ENCODE measurements at places on chromosomes 1 and 21.

DNA sequence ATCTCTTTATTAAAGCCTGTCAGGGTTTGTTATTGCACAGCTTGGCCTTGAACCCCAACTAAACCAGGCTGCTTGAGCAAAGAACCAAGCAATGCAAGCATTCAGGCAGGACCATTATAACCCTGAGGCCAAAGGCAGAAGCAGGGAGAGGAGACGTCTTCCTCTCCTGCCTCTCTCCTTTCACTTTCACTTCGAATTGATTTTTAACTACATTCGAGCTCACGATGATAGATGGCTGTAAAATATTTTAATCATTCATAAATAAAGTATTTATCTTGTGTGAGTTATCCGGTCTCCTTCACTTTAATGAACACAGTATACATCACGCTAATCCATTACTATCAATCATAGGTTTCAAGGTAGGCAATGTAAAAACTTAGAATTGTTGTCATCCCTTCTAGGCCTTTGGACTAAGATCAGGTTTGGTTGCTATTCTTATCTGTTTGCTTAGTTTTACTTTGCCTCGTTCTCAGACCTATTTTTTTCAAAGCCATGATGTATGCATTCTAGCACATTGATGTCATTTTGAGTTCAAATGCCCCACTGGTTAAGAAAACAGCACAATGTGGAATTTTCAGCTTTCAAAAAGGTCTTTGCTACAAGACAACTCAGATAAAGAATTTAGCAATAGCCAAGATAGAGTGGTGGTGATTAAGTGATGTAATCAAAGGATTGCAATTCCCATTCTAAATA lies 480.2 kb upstream of the RUNX1 start:
- no peaks in the 10 kb centered on the region for H3K36me3 ChIP-seq
- peak; percentile 79 for DNase-seq
- peak overlapping the region; percentile 72 for H3K4me3 ChIP-seq
- peak overlapping the region; percentile 73 for H3K27ac ChIP-seq

- no peaks in the 10 kb centered on the region for H3K4me1 ChIP-seq
- H3K4me3 ChIP-seq, result no peak overlapping the region
- no peak overlapping the region for H3K27ac ChIP-seq
- no peaks in the 10 kb centered on the region for H3K36me3 ChIP-seq
Measured at GRCh38 chr21:27157097-27157496, 190.2 kb upstream of the ADAMTS5 start.

DNA sequence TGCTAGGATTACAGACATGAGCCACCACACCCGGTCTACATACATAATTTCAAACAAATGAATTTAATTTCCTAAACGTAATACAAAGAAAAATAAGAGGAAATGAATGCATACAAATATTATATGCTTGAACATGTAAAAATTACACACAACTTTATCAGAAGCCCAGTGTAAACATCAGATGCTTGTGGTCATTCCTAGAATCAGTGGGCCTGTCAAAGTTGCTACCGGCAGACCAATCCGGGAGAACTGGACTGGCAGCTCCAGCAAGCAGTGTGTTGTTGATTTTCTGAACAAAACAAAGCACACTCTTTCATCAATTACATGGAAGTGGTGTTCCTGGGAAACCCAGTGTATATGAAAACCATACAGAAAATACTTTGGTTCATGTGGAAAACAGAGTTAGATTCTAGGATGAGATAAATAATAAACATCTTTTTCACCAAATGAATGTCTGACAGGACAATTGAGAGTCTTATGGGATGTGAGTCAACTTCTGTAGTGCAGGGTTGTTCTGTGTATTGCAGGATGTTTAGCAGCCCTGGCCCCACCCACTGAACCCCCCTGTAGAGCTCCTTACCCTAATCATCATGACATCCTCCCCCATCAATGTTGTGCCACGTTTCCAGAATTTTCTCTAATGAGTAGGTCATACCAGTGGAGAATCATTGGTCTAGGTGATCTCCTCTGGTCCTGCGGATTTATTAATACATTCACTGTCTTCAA lies 33.8 kb downstream of the MFSD2A start:
- H3K4me3 ChIP-seq, result no peak overlapping the region
- H3K27ac ChIP-seq, result no peak overlapping the region
- H3K36me3 ChIP-seq, result no peaks in the 10 kb centered on the region
- DNase-seq, result no peak
- H3K4me1 ChIP-seq, result no peaks in the 10 kb centered on the region

- H3K4me1 ChIP-seq, result peaks cover 23% of the 10 kb centered on the region
- peak overlapping the region; percentile 91 for H3K4me3 ChIP-seq
- peak overlapping the region; percentile 72 for H3K27ac ChIP-seq
Measured at GRCh38 chr21:32726839-32727686, 750 bp downstream of the SYNJ1 start.

GRCh38 chr1:162230096-162230495 lies 146.6 kb downstream of the SPATA46 start:
- no peaks in the 10 kb centered on the region for H3K4me1 ChIP-seq
- no peak overlapping the region for H3K4me3 ChIP-seq
- DNase-seq, result no peak
- H3K36me3 ChIP-seq, result no peaks in the 10 kb centered on the region

GRCh38 chr1:10678402-10678801 lies 118.0 kb downstream of the CASZ1 start:
- no peaks in the 10 kb centered on the region for H3K36me3 ChIP-seq
- no peak overlapping the region for H3K27ac ChIP-seq
- no peaks in the 10 kb centered on the region for H3K4me1 ChIP-seq
- no peaks in the 10 kb centered on the region for H3K27me3 ChIP-seq

DNA sequence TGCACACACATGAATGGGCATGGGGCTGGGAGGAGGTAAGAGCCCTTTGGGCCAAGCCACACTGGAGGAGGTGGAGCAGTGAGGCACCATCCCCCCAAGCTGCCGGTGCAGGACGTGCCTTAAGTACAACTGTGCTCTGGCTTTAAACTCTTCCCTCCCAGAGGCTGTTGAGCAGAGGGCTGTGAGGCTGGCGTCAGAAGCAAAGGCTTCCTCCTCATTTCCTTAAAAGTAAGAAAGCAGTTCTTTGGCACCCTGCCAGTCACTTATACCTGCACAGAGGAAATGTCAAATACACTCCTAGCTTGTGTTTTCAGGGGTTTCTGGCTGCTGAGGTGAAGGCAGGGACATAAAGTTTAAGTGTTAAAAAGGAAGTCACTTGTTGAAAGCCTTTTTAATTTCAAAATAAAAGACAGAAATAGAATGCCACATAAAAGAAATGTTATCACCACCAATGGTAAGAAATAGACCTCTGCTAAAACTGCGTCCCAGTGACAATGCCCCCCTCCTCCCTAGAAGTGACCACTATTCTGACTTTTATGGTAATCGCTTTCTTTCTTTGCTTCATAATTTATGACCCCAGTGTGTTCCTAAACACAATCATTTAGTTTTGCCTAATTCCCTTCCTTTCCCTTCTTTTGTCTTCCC lies 33.0 kb downstream of the LAMC2 start:
- no peaks in the 10 kb centered on the region for H3K27me3 ChIP-seq
- no peaks in the 10 kb centered on the region for H3K36me3 ChIP-seq
- H3K4me3 ChIP-seq, result peak overlapping the region; percentile 35

DNA sequence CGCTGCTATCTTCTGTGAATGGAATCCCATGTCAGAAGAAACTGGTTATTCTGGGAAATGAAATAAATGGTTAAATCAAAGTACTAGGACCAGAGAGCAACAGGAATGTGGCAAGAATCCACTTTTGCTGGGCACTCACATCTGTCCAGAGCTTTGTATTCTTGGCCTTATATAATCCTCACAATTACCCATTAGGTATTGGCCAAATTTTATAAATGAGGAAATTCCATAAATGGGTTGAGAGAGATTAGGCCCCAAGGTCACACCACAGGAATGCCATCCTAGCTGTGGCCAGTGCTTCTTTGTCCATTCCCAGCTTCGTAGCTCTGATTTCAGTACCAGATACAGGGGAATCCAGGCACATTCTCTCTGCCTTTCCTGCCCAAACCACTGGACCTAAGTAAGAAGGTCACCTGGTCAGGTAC lies 76.1 kb upstream of the HOOK1 start:
- no peaks in the 10 kb centered on the region for H3K36me3 ChIP-seq
- peaks cover 4% of the 10 kb centered on the region for H3K4me1 ChIP-seq
- H3K4me3 ChIP-seq, result no peak overlapping the region
- DNase-seq, result no peak
- no peak overlapping the region for H3K27ac ChIP-seq

DNA sequence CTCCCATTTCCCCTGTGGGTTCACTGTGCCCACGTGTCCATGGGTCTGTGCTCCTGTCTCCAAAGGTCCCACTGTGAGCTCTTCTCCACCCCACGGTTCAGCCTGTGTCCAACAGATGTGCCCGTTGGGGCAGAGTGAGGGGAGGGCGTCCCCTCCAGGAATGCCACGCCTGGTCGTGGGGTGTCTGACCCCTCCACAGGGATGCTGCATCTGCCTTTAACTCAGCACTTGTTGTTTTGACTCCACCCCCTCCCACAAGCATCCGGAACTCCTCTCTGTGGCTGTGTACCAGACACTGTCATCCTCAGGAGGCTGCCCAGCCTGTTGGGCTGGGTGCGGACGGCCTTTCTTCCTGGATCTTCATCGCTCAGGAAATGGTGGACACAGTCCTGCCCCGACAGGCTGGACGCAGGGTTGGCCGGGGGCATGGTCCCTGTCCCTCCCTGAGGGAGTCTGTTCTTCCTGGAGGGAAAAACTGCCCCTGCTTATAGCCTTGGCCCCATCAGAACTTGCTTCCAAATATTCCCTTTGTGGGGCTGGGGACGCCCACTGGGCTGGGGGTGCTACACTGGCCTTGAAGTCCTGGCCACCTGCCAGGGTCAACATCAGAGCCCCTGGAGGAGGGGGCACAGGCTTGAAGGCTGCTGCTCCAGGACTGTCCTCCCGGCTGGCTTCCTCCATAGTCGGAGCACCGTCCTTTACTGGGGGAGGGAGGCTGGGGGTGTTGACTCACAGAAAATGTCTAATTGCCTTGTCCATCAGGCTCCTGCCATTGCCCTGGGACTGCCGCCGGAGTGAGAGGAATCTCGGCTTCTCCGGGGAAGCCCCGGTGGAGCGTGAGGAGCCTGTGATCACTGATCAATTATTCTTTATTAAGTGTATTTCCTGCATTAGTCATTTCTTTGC lies 182.0 kb upstream of the C1orf174 start:
- DNase-seq, result no peak
- H3K27me3 ChIP-seq, result no peaks in the 10 kb centered on the region
- H3K4me1 ChIP-seq, result no peaks in the 10 kb centered on the region

DNA sequence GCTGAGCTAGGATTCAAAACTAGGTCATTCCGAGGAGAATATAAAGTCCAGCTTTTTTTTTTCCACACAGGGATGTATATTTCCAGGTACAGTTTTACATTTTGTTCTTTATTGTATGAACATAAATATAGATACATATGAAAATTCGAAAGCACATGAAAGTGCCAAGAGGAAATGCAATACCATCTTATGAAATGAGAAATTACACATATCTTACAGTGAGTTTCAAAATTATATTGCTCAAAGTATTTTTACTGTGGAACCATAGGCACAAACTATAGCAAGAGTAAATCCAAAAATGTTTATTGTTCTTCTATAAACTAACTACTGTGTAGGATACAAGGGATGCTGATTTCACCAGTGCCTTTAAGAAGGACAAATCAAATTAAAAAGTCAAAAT lies 39.0 kb downstream of the PTPRC start:
- no peak overlapping the region for H3K27ac ChIP-seq
- no peaks in the 10 kb centered on the region for H3K27me3 ChIP-seq
- DNase-seq, result no peak

- peaks cover 12% of the 10 kb centered on the region for H3K36me3 ChIP-seq
- no peak overlapping the region for H3K27ac ChIP-seq
- peaks cover 19% of the 10 kb centered on the region for H3K4me1 ChIP-seq
- H3K4me3 ChIP-seq, result no peak overlapping the region
- H3K27me3 ChIP-seq, result no peaks in the 10 kb centered on the region
Measured at GRCh38 chr1:66761221-66761620, 9.0 kb downstream of the DYNLT5 start.

- H3K27ac ChIP-seq, result no peak overlapping the region
- DNase-seq, result no peak
- H3K36me3 ChIP-seq, result peaks cover 2% of the 10 kb centered on the region
- H3K4me1 ChIP-seq, result peaks cover 4% of the 10 kb centered on the region
Measured at GRCh38 chr1:110218739-110219138, 8.6 kb downstream of the KCNC4 start.

DNA sequence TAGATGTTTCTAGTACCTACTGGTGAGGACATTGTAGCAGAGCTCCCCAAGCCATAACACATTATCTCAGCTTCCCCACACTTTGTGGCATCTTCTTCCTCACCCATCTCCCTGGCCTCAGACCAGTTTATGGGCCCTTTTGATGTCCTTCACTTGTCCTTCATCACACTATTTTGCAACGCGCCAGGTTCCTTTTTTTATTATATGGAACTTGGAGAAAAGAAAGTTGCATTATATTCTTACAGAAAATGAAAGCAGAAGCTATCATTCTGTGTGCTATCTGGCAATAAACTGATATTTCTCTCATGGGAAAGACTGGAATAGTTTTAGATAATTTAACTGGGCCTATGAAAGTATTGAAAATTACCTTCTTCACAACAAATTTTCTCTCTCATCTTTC lies 196.9 kb upstream of the ETV3 start:
- H3K27me3 ChIP-seq, result no peaks in the 10 kb centered on the region
- H3K4me1 ChIP-seq, result peaks cover 4% of the 10 kb centered on the region
- H3K4me3 ChIP-seq, result no peak overlapping the region
- DNase-seq, result no peak
- no peak overlapping the region for H3K27ac ChIP-seq

DNA sequence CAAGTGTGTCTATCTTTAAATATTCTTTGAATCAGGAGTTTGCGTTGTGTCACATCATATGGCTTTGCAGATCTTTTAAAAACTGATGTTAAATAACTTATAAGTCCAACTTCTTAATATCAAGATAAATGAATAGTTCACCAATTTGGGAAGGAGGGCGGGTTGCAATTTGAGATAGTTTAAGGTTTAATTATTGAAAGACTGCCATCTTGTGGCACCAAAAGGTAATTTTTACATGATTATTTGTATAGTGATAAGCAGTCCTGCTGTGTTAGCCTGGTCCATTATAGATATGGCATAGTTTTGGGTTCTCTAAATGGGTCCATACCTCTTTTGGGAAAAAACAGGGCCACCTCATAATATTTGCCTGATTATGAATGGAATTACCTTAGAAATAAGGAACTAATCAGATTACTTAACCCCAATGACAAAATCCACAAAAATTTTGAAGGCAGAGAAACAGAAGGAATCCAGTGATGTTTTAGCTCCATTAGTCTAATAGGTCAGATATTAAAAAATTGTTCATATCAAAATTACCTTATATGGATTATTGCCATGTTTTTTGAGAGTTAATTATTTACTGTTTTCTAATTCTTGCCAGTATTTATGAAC lies 64.3 kb downstream of the PRKAA2 start:
- H3K27me3 ChIP-seq, result no peaks in the 10 kb centered on the region
- H3K36me3 ChIP-seq, result no peaks in the 10 kb centered on the region
- H3K4me3 ChIP-seq, result no peak overlapping the region
- no peak overlapping the region for H3K27ac ChIP-seq

GRCh38 chr1:205832326-205832751 lies 17.6 kb downstream of the PM20D1 start:
- no peaks in the 10 kb centered on the region for H3K4me1 ChIP-seq
- no peak for DNase-seq
- H3K4me3 ChIP-seq, result no peak overlapping the region
- no peaks in the 10 kb centered on the region for H3K27me3 ChIP-seq
